Kidney capillary endothelial cell (primary cell): ENCODE measurements at places on chromosomes 4 and X.

DNA sequence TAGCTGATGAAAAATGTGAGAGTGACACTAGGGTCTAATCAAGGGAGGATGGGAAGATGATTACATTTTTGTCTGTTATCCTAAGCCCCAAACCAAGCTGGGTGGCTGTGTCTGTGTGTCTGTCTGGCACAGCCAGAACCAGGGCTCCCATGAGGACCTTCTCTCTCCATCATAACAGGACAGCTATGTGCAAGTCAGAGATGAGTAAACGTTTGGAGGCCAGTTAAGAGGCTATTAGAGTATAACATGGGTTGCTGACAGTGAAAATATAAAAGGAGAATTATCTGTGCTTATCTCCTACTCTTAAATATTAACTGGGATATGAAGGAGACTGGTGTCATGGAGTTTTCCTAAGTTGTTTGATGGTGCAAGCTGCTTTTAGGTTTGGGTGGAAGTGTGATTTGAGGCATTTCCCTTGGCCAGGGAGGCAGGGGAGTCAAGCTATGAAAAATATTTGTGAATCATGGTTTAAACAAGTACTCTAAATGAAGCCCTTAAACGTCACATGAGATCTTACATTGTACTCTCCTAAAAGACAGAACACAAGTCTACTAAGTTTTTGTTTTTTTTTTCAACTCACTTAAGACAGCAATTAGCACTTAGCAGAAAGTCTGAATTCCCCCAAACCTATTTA lies 156.2 kb downstream of the ENOX2 start:
- DNase-seq: no peak

DNA sequence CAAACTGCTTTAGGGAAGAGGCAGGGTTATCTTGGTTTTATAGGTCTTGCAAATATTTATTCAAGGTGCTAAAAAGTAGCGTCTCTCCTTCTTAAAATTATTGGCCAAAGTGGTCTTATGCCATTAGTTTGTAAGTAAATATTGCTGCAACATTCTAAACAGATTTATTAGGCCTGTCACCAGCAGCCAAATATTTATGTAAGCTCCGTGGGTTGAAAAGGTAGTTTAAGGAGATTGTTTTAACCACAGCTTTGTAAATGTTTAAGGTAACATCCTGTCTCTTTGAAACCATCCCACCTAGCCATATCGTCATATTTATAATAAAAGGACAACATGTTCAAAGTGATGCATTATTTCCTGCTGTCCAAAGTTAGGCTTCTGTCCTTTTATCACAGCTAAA lies 210.1 kb upstream of the LNX1 start:
- DNase-seq: no peak

GRCh38 chrX:153491351-153491914 lies 3.3 kb upstream of the BGN start:
- DNase-seq: no peak

GRCh38 chrX:80917919-80918318 lies 108.2 kb upstream of the BRWD3 start:
- DNase-seq: no peak

- no peak for DNase-seq
Measured at GRCh38 chrX:77436271-77436670, 10.9 kb upstream of the FGF16 start.

DNA sequence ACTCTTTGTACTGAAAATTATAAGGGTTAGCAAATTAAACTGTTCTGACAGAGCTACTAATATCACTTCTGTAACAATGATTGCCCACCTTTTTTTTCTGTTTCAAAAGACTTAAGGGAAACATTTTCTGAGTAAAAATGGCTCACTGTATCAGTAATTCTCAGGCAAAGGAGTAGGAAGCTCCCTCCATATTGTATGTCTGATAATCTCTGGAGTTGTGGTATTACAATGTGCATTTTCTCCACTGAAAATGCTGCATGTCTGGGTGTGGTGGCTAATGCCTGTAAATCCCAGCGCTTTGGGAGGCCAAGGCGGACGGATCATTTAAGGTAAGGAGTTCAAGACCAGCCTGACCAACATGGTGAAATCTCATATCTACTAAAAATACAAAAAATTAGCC lies 4.4 kb upstream of the STAP1 start:
- DNase-seq: no peak

DNA sequence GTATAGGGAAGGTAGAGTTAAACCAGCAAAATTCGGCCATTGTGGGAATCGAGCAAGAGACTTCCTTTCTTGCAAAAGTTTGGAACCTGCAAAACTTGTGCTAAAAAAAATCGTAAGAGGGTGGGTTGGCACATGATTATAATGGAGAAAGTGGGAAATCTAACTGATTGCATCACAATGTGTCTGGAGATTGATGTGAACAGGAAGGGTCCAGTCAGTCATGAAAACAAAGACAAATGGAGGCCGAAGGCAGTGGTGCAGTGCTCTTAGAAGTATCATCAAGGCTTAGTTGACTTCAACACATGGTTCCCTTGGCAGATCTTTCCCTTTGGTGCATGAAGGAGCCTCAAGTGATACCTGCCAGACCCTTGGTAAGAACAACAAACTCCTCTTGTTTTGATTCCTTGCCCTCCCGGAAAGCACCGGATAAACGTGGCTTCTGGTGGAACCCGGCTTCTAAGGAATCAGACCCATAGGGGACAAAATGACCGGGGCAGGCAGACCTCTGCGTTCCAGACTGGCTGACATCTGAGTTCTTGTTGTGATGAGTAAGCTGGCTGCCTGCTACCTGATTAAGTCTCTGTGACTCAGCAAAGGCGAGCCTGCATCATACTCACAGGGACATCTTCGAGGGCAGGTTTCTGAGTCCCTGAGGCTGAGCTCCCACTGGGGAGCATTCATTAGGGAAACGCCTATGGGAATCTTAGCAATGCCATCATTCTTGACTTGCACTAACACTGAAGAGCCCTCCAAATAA lies 87.7 kb upstream of the MAP3K15 start:
- DNase-seq: no peak

GRCh38 chr4:143391261-143391660 lies 54.6 kb downstream of the GAB1 start:
- DNase-seq: no peak

DNA sequence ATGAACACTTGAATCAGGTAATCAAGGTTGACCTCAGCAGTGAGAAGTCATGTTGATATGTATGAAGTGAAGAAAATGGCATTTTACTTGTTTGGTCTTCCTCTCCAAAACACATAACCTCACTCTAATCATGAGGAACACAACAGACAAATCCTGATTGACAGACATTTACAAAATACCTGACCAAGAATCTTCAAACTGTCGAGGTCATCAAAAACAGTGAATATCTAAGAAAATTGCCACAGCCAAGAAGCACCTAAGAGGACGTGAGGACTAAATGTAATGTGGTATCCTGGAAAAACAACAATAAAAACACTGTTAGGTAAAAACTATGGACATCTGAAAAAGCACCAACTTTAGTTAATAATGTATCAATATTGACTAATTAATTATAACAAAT lies 129.5 kb upstream of the MAGEB18 start:
- no peak for DNase-seq

GRCh38 chrX:40154250-40154852 lies 56.6 kb upstream of the BCOR start:
- no peak for DNase-seq
